ENCODE measurements at places on chromosomes 11 and 22. TPM values are rescaled to one million over a fixed set of nuclear protein-coding genes. Genes with fewer than 3 reads are reported as not detected.

DNA sequence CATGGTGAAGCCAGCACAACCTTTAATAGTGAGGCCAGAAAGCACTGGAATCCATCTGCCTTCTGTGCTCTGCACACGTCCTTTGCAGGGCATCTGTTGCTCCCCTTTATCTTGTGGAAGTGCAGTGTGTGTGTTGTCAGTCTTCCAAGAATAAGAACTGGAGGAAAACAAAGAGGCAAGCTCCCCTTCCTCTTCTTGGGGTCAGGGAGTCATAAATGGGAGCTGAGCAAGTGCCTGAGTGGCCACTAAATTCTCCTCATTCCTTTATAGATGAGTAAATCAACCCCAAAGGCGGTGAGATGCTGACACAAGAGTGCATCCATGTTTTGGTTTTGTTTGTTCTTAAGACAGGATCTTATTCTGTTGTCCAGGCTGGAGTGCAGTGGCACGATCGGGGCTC, 38.3 kb downstream of the WT1 start:
- DNase-seq, result peak; percentile 49

Gene YPEL1
- total RNA-seq, result 1.3 TPM

- DNase-seq, result no peak
These were observed 50.5 kb upstream of the TSKU start for GRCh38 chr11:76732643-76733042.

Gene DPP3
- 31.7 TPM for total RNA-seq

GRCh38 chr11:57277845-57278720, 41.0 kb upstream of the APLNR start:
- peak; percentile 87 for DNase-seq

DNA sequence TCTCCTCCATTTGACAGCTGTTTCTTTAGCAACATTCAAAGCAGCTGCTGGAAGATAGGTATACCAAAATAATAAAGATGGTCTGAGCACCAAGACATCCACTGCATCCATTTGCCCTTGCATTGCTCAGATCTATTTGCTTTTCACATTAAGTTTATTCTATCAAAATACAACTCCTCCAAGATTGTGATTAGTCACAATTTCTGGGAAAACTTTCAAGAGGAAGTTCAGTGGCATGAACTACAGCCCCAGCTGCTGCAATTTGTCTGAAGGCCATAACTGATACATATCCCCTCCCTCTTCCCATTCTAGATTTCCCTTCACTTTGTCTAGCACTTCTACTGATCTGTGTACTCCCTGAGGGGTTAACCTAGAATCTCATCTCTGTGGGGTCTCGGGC, 117.5 kb upstream of the CEP126 start:
- peak; percentile 1 for DNase-seq
